ENCODE measurements at places on chromosomes 16 and 17.

DNA sequence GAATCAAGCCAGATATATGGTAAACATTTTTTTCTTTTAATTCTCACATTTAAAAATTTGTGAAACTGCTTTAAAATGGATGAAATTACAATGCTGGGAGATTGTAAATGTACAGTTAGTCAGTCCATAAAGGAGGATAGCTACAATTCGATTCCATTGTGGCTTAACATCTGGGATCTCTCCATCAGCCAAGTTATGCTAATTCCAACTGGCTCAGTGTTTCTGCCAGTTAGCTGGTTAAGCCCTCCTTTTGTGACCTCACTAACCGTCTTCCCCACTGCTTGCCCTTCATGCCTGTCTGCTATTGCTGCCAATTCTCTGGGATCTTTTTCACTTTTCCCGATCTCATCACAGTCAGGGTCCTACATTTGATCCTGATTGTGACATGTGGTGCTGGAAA, 1347.6 kb downstream of the CDH11 start:
- no peak for DNase-seq

DNA sequence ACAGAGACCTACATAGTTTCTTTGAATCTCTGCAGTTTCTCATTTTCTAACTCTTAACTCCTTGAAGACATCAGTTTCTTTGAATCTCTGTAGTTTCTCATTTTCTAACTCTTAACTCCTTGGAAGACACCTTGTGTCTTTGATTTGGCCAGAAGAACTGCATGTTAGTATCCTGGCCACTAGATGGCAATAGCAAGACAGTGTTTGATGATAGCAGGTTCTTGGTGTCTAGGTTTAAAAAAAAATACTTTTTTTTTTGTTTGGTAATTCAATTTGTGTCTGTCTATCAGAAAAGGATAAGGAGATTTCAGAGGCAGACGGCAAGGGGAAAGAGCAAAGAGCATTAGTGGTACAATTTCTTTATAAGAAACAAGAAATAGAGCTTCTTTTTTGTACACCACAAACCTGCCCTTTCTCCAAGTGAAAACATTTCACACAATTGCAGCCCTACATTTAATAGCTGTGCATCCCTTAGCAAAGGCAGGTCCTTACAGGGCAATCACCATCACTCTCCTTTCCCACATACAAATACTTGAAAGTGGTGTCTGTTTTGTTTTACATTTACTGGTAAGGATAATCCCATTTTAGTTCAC, 1324.9 kb upstream of the CDH8 start:
- DNase-seq = no peak

- no peak for DNase-seq
Observed at GRCh38 chr16:5642436-5642835, 544.8 kb upstream of the EEF2KMT start.

DNA sequence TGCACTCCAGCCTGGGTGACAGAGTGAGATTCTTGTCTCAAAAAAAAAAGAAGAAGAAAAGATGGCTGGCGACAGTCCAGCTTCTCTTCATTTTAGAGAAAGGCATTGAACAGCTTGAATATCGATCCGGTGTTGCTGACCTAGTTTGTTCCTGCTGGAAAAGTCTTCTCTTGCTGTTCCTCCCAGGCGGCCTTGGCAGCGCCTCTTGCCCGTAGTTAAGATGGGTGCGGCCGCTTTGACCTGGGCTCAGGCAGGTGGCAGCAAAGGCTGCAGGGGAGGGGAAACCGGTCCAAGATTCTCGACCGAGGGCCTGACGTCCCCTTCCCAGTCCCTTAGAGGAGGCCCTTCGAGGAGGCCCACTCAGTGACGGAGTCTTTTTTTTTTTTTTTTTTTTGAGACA, 3.8 kb upstream of the ZNF764 start:
- DNase-seq = no peak

DNA sequence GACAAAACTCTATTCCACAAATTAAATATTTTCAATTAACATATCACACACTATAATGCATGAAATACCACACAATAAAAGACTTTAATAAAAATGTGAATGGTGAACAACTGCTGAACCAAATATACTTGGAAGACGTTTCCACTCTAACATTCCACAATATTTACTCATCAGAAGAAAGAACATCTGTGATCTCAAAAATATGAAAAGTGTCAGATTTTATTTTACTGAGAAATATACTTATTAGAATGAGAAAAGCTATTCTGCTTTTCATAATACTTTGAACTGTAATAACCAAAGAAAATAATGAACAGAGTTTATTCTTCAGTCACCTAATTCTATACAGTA, 181.8 kb upstream of the AXIN2 start:
- DNase-seq = no peak

- no peak for DNase-seq
Observed at GRCh38 chr17:27906623-27907022, 13.5 kb upstream of the LYRM9 start.

DNA sequence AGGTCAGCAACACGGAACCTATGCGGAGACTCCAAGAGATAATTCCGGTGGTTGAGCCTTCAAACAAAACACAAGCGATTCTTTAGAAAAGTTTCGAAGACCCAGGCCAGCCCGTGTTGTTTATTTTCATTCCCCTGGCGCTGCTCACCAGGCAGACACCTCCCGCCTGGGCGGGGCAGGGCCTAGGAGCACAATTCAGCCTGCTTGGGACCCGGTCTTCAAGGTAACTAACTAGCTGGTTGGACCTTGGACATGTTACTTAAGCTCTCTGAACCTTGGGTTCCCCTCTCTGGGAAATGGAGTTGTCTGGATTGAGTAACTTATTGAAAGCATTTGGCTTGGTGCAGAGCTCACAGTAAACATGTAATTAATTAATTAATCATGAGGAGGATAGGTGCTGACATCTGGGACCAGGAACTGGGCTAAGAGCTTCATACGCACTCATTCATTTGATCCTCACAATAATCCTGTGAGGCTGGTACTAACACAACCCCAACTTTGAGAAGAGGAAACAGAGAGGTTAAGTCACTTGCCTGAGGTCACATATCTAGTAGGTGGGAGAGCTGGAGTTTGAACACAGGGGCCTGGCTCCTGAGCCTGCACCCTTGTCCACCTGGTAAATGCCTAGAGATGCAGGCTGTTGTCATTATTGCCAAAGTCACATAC, 125.3 kb upstream of the SMURF2 start:
- DNase-seq = no peak

GRCh38 chr17:76515274-76515949, 14.2 kb upstream of the RHBDF2 start:
- peak; percentile 61 for DNase-seq

DNA sequence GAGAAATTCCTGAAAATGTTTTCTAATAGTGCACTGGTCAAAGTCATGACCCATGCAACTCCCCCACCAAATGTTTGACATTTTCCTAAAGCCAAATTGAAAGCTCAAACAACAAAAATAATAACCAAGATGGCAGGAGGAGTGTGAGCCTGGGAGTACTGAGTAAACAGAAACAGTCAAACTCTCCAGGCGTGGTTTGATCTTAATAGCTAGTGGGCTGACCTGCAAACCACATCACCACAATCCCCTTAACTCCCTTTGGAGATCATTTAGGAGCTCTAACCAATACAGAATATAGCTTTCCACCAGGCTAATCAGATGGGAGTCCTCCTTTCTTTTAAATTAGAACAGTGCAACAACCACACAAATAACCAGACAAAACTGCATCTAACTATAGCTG, 19.2 kb upstream of the MEIOC start:
- no peak for DNase-seq

DNA sequence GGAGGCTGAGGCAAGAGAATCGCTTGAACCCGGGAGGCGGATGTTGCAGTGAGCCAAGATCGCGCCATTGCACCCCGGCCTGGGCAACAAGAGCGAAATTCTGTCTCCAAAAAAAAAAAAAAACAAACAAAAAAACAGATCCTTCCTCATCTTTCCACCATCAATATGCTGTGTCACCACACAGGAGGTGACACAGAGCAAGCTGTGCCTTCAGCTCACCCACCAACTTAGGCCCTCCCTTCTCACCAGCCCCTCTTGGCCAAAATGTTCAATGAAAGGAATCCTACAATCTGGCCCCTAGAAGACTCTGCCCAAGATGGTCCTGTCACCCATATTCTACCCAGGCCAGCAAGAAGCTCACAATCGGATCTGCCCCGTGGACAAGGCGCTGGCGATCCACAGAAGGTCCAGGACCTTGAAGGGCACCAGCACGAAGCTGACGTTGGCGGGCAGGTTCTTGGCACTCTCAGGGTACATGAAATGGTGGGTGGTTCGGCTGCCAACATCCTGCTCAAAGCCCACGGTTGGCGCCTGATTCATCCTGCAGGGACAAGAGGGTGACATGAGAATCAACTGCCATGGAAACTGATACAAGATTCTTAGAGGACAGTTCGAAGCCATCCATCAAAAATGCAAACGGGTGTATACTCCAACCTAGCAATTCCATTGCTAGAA, 41.4 kb downstream of the DDX19A start:
- DNase-seq = no peak

GRCh38 chr16:14669776-14670175, 24.3 kb downstream of the PLA2G10 start:
- DNase-seq = no peak

- no peak for DNase-seq
Observed at GRCh38 chr17:66272811-66273585, 29.4 kb upstream of the PRKCA start.

DNA sequence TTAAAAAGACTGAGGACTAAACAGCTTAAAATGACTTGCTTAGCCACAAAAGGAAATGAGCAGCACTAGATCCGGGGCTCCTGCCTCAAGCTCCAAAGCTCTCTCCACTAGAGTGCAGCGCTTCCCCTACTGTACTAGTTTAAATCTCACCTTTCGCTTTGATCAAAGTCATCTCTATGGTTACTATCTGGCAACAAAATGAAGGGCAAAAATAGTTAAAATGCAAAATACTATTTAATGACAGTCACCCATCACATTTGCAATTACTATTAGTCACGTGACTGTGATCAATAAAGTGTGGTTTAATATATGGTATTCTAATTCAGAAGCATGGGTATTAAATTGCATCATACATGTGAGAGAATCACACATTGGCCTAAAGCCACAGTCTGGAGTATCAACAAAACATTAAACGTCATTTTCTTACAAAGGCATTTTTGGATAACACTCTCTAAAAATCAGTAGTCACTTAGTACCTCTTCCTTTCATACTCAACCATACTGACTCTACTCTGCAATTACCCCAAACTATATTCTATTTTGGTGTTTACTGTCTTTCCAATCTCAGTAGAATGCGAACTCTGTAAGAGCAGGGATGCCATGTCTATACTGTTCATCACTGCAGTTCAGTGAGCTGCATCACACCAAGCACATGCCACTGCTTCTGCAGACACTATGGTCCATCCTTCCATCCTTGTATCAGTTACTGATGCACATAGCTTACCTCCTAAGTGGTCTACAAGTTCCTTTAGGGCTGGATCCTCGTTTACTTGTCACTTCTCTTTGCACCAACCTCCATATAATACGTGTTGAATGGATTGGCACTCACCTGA, 6.2 kb downstream of the PSMD12 start:
- peak; percentile 29 for DNase-seq

- DNase-seq = no peak
Observed at GRCh38 chr17:77245162-77245926, 104.6 kb downstream of the SEC14L1 start.

DNA sequence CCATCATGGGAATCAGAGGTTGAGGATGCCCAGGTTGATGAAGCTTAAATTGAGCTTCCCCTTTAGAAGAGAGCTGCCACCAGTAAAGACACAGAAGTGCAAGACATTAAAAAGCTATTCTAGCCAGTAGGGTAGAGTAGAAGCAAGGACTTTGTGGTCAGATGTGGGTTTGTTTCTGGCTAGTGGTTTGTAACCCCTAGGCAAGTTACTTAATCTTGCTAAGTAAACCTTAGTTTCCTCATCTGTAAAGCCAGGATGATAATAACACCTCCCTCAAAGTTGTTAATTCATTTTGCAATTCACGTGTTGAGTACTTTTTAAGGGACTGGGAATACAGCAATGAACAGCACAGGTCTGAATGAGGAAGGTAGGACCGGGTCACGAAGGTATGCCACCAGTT, 3.6 kb downstream of the SNTB2 start:
- no peak for DNase-seq

- DNase-seq = no peak
Observed at GRCh38 chr17:78947235-78948149, 22.3 kb upstream of the TIMP2 start.

DNA sequence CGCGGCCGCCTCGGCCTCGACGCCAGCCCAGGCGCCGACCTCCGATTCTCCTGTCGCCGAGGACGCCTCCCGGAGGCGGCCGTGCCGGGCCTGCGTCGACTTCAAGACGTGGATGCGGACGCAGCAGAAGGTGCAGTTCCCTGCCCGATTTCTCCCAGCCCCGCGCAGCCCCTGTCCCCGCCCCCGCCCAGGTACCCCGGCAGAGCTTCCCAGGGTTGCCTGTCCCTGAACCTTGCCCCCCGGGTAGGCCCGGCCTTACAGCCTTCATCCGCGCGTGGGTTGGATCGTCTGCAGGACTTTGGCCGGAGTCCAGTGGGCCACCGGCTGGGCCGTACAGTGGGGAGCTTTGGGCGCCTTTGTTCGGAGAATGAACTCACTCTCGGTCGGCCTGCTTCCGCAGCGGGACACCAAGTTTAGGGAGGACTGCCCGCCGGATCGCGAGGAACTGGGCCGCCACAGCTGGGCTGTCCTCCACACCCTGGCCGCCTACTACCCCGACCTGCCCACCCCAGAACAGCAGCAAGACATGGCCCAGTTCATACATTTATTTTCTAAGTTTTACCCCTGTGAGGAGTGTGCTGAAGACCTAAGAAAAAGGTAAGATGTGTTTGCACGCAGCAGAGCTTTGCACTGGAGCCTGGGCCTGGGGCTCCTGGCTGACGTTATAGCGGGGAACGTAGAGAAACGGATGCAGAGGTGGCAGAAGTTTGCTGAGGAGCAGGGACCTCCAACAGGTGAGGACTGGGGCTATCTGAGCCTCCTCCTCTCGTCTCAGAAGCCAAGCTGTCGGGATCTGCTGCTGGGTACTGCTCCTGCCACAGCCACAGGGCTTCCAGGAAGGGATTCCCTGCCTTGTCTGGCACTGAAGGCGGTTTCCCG, 593 bp downstream of the GFER start:
- DNase-seq = no peak

- DNase-seq = no peak
Observed at GRCh38 chr16:78606545-78606944, 507.1 kb downstream of the WWOX start.

Measured in stimulated activated CD4-positive, alpha-beta T cell treated with anti-CD3 and anti-CD28 coated beads, Interleukin-4, amount 100 ng/mL, for 1 hour (primary cell).